NCI-H524 (cell line): ENCODE measurements at places on chromosomes 1 and 21.

GRCh38 chr1:8552820-8553397, 235.0 kb downstream of the SLC45A1 start:
- no peak for DNase-seq

DNA sequence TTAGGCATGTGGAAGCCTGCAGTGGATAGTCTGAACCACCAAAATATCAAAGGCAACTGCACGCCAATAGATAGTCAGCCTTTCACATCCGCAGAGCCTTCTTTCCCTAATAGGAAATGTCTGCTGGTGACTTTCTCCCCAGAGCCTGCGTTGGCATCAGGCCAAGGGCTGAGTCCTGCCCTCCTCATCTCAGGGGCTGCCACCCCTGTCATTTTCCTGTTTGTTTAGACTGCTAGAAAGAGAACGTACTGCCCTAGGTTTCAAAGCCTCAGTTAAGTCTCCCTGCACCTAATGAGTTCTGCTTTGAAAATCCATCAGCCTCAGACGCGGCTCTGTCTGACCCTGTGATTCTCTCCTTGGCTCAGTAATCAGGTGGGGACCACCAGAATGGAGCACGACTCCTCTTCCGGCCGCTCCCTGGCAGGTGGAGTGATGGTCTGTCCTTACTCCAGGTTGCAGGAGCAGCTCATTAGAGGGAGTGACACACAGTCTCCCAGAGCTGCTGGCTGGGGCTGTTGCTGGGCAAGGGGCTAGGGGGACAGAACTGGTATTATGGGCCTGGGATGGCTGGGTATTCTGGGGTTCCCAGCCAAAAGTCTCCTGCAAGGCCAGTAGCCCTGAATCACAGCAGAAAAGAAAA, 27.3 kb downstream of the STUM start:
- no peak for DNase-seq

- DNase-seq: no peak
Observed at GRCh38 chr1:30700528-30701257, 22.7 kb downstream of the MATN1 start.

- DNase-seq: no peak
Observed at GRCh38 chr1:55047611-55048010, 8.3 kb downstream of the PCSK9 start.

DNA sequence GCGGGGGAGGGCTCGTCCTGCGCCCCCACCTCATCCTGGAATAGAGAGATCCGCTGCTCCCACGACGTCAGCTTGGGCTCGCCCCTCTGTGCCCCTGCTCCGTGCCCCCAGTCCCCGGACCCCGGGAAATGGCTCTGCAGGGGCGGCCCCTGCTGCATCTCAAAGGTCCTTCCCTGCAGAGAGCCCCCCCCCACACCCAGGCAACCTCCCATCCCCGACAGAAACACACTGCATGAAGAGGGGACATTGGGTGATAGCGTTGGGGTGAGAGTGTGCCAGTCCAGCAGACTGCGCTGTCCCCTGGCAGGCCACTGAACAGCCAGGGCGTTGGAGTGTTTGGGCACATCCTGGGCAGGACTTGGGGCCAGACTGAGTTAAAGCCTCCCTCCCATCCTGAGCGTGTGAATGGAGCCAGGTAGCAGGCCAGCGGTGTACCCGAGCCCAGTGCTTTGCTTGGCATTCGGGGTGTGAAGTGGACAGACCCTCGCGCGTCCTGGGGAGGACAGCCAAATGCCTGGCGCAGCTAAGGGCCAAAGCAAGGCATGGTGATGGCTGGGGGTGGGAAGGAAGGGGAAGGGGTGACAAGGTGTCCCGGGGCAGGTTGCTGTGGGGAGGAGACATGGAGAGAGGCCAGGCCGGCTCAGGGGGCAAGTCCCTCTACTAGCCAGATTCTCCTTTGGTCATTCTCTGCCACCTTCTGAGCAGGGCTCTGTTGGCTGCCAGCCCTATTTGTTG, 633 bp upstream of the ETNK2 start:
- no peak for DNase-seq

GRCh38 chr1:43653339-43653738, 3.4 kb downstream of the KDM4A start:
- DNase-seq: peak; percentile 55

DNA sequence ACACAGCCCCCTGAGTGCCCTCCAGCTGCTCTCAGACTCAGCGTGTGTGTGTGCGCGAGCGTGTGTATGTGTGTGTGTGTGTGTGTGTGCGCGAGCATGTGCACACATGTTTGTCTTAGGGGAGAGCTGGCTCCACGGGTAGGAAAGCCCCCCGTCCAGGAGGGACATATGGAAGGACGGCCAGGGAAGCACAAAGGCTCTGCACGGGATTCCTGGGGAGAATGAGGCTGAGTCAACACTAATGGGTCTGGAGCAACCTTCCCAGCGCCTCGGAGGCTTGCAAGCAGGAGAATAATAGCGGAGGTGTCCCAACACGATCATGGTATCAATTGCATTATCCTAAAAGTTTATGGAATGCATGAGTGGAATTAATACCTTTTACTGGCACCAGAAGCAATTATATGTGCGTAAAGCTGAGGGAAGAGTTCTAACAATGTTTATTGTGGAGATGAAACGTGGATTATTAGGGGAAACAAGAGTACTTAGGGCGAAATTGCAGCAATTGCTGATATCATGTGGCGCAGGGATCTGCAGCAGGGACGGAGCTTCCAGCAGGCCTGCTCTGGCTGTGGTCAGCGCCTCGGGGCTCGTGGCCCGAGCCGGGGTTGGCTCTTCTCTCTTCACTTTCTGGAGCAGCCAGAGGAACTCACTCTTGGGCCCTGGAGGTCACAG, 40.3 kb upstream of the CCDC27 start:
- DNase-seq: no peak

DNA sequence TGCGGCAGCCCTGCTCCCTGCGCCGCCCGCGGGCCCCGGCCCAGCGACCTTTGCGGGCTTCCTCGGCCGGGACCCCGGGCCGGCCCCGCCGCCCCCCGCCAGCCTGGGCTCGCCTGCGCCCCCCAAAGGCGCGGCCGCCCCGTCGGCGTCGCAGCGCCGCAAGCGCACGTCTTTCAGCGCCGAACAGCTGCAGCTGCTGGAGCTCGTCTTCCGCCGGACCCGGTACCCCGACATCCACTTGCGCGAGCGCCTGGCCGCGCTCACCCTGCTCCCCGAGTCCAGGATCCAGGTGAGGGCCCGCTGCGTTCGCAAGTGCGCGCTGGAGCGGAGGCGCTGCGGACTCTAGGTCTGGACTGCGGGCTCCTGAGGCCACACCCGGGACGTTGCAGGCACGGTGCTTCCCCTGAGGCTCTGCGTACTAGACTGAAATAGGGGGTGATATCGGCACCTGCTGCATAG, 351 bp downstream of the MIXL1 start:
- no peak for DNase-seq

- DNase-seq: no peak
Observed at GRCh38 chr1:173161510-173162221, 45.5 kb downstream of the TNFSF4 start.

- peak; percentile 27 for DNase-seq
Observed at GRCh38 chr21:42474043-42474831, 21.8 kb downstream of the RSPH1 start.

DNA sequence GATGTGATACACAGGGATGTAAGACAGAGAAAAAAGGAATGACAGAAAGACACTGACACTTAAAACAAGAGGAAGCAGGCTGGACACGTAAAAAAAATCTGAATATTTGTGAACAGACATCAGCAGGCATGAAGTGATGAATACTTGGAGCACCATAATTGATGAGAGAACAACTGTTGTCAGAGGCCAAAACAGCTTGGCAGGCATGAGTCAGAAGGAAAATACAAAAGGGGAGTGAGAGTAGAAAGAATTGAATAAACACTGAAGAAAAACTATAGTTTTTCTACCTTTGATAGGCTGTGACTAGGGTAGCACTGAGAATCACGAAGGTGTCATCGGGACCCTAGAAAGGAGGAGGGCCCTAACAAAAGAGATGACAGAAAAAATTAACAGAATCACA, 21.6 kb upstream of the GUCA2A start:
- no peak for DNase-seq

DNA sequence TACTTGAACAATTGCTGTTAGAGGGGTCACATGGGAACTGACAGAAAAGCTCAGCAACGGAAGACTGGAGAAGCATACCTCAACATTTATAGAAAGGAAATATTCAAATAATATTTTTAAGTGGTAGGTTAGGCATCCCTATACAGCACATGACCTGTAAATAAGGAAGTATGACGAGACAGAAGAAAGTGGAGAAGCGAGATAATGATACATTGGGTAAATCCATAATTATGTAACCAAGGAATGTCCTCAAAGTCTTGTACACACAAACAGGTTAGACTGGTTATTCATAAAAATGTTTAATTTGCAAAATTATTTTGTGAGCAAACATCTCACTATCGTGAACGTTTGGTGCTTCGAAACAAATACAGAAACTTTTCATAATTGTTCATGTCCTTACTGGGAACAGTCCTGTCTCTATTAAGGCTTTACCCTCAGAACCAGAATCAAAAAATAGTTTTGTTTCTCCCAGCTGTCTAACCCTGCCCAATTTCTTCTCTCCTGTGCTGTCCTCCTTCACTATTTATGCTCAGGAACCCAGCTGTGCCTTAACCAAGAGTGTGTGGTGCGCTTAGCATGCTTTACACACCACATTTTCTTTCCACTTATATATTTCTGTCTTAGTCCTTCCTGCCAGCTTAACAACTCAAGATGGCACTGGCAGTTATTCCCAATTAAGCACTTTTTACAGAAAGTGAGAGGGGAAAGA, 10.2 kb downstream of the KMO start:
- DNase-seq: no peak

DNA sequence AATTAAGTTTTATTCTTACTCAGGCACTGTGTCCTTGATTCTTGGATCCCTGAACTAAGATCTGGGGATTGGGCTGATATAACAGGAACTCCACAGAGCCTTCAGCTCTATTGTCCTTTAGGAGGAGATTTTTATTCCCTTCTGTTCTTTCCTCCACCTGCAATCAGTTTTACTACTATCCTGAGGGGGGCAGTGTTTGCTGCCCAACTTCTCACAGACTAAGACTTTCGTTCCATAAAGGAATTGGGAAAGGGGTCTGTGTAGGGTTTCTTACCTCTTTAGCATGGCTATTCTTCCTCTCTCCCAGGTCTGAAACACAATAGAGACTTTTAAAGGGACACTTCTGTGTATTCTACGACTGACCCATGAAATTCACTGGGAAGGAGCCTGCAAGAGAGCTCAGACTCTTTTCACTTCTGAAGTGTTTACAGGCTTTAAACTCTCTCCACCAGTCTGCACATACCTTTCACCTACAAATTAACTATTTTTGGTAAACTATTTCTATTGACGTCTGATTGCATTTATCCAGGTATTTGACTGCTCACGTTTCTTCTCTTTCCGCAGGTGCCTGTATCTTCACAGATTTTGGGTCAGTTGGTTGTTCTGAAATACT, 103.3 kb upstream of the DEPDC1 start:
- DNase-seq: peak; percentile 34

DNA sequence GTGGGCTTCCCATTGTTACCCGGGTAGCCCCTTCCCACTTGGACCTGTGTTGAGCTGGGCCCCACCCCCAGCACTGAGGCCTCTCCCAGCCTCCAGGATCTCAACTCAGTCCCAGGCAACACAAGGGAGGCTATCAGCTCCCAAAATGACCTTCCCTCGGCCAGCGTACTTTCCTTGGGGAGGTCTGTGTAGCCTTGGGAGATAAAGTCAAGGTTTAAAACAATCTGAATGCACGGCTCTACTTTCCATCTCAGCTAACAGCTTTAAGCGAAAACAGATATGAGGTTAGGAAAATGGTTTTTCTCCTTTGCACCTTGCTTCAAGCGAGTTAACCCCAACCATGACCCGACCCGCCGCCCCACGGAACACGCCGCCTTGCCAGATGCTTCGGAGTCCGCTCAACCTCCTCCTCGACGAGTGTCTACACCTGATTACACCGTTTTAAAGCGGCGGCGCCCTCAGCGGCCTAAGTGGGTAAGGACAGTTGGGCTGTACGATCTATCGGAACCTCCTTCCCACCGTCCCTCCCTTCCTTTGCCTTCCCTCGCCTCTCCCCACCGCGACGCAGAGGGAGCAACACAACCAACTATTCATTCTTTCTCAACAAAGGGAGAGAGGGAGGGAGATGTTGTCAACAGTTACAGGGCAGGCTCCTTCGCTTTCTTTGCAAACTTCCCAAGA, 1.1 kb downstream of the BCAR3 start:
- peak; percentile 82 for DNase-seq

- DNase-seq: no peak
Observed at GRCh38 chr1:3656450-3657095, 4.3 kb downstream of the TP73 start.

DNA sequence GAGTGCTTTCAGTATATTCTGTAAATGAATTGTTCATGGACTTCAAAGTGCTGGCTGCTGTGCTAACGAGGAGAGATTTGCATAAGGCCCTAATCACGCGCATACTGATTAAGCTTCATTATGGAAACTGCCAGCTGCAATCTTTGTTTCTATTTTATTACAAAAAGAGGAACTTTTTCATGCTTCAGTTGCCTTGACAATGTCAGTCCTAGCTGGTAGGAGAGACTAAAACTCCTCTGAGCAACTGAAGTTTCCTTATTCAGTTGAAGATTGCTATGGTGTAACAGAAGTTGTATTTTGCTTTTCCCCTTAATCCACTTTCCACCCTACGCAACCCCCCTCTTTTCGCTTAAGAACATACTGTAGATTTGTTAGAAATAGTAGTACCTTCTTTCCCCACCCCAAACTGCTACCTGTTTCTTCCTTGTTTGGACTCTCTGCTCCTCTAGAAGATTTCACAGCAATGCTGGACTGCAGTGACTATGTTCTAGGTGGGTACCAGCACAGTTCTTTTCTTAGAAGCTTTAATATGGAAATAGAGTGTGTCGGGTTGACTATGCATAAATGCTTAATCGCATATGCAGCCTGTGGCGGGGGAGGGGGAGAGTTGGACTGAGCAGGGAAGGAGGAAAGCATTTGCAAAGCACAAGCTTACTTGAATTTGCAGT, 108.3 kb downstream of the POU2F1 start:
- DNase-seq: no peak

DNA sequence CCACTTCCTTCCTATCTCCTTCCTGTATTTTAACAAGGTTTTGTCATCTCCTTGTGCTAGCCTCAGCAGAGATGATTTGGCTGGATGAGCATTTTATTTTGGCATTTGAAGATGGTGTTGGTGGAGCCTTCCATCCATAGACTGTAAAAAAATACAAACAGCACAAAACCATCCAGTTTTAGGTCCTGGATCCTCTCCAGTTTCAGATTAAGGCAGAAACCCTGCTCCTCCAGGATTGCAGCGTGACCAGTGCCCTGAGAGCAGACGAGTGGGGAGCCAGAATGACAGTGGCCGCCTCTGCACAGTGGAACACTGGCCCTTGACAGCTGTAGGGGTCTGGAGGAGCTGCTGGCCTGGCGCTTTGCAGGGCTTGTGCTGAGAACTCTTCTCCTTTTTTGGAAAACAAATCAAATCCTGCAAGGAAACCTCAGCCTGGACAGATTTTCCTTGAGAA, 72.2 kb upstream of the GADD45A start:
- DNase-seq: no peak

DNA sequence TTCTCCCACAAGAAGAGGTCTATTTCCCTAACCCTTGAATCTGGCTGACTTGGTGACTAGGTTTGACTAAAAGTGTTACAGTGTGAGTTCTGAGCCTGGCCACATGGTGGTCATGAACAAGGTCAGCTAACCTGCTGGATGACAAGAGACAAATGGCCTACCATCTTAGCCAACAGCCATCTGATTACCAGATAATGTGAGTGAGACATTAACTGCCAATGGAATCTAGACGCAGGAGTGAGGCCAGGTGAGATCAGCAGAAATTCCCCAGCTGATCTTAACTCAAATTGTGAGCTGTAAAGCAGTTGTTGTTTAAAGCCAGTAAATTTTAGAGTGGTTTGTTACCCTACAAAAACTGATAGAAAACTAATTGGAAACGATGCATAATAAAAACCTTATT, 320.0 kb downstream of the BRINP2 start:
- no peak for DNase-seq
